ENCODE measurements at places on chromosomes 5 and 9. TPM values are rescaled to one million over a fixed set of nuclear protein-coding genes. Genes with fewer than 3 reads are reported as not detected.

The TMOD1 gene
- 27.3 TPM for total RNA-seq

The PLAC8L1 gene
- not detected for total RNA-seq

The ADAMTS12 gene
- 18.4 TPM for total RNA-seq

The GFI1B gene
- total RNA-seq, result 0.50 TPM

The FOXD4 gene
- 0.99 TPM for total RNA-seq

The QRFP gene
- total RNA-seq, result not detected

The CSF1R gene
- total RNA-seq, result 16.8 TPM

DNA sequence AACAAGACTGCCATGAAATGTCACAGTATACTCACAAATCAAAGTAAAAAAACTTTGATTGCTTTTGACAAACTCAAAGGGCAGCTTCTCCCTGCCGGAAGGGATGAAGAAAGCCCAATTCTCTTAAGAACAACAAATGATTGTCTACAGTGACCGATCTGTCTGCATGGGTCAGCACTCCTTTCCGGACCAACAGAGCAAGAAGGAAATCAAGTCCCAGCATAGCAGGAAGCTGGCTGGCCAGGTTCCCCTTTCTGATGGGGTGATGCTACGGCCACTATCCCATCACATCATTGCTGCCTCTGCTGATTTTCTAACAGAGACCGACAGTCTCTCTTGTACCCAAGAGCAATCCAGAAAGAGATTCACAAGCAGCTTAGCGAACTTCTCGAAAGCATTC lies 692 bp downstream of the C1QTNF3 start:
- no peaks in the 10 kb centered on the region for H3K27me3 ChIP-seq
- H3K27ac ChIP-seq, result peak overlapping the region; percentile 55
- no peak for DNase-seq
- no peaks in the 10 kb centered on the region for H3K36me3 ChIP-seq

DNA sequence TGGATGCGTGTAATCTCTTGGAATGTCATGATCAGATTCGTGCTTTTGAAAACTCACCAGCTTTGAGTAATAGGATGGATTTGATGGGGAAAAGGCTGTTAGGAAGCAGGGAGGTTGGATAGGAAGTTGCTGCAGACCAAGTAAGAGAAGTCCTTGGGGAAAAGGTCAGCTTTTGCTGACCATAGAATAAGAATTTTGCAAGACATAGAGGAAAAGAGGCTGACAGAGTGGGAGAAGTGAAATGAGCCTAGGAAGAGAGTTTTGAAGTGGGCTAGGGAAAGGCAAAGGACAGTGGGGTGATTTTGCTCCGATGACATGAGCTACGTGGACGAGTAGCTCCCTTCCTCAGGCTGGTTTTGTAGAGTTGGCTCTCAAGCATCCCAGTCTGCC lies 31.5 kb downstream of the RHOBTB3 start:
- H3K4me1 ChIP-seq, result no peaks in the 10 kb centered on the region
- no peak overlapping the region for H3K4me3 ChIP-seq
- DNase-seq, result no peak
- H3K36me3 ChIP-seq, result peaks cover 6% of the 10 kb centered on the region
- H3K27me3 ChIP-seq, result no peaks in the 10 kb centered on the region
- no peak overlapping the region for H3K27ac ChIP-seq

DNA sequence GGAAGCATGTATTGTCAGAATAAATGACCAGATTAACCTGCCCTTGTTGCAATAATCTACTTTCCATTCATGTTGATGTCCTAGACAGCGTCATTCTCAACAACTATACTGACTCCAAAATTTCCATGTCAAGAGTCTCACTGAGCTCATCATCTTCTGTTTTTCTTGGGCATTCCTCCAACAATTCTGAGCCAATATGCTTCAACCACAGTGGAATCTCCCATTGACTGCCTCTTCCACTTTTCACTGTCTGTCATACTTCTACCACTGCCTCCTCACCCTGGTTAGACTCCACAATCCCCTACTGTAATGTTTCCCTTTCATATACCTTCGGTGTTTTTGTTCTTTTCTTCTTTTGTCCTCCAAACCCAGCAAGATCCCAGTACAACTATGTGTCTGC lies 162.8 kb downstream of the TLE1 start:
- no peak for DNase-seq
- H3K4me3 ChIP-seq, result no peak overlapping the region
- H3K36me3 ChIP-seq, result no peaks in the 10 kb centered on the region
- no peak overlapping the region for H3K27ac ChIP-seq
- H3K4me1 ChIP-seq, result no peaks in the 10 kb centered on the region

- H3K27me3 ChIP-seq, result no peaks in the 10 kb centered on the region
- H3K4me1 ChIP-seq, result no peaks in the 10 kb centered on the region
- H3K4me3 ChIP-seq, result no peak overlapping the region
- DNase-seq, result no peak
Observed at GRCh38 chr9:250039-250438, 35.4 kb downstream of the DOCK8 start.

DNA sequence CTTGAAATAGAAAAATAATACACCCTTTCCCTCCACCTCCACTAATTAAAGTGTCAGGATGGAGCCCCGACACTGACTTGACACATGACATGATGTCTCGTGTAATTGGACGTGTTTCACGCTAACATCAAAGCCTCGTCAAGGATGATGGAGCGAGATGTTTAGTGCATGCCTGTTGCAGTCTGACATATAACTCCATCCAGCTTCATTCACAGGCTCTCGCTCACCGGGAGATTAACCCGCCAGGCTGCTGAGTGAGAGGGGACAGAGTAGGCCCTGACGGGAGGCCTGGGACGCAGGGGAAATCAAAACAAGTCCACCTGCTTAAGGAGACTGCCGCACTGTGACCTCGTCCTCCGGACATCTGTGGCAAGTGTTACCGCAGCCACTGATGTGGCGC lies 263.5 kb downstream of the SLIT3 start:
- no peak for DNase-seq
- no peaks in the 10 kb centered on the region for H3K36me3 ChIP-seq
- H3K27ac ChIP-seq, result no peak overlapping the region
